Activated naive CD4-positive, alpha-beta T cell (primary cell): ENCODE measurements at places on chromosomes 16 and 17.

DNA sequence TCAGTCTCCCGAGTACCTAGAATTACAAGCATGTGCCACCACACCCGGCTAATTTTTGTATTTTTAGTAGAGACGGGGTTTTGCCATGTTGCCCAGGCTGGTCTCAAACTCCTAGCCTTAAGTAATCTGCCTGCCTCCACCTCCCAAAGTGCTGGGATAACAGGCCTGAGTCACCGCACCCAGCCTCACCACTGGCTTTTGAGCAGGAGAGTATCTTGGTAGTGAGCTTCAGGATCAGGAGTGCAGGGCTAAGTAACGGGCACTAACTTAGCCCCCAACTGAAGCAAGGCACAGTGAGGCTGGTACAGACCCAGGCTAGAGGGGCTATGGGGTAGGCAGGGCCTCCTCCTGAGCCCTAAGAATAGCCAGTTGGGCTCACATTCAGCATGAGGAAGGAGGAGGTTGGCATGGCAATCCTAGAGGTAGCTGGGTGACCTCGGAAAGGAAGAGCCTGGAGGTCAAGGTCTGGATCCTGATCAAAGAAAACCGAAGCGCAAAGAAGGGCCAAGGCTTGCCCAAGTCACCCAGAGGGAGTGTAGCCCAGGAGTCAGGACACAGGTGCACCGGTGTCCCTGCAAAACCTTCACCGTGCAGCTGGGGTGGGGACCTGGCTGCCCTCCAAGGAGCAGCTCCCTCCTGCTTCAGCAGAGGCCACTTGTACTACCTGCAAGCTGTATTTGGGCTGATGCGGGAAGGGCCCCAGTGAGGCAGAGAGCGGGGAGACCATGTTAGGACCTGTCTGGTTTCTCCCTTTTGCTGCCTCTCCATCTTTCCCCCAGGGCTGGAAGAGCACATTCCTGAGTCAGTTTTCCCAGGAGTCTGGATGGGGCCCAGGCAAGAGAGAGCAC, 1.3 kb upstream of the ADGRG5 start:
- no peak for DNase-seq

GRCh38 chr17:34665819-34666763, 86.7 kb downstream of the TMEM132E start:
- no peak for DNase-seq

DNA sequence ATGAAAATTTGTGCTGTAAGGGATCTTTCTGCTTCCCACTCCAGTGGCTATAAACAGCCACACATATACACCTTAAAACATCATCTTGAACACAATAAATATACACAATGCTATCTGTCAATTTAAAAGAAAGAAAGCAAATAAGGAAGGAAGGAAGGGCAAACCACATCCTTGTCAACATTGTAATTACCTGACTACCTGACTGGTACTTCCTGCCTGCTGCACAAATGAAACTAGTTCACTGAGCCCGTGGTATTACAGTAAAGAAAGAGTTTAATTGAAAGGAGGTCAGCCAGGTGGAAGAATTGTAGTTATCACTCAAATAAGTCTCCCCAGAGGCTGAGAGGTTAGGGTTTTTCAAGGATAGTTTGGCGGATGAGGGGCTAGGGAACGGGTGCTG, 344.4 kb upstream of the ASIC2 start:
- no peak for DNase-seq

GRCh38 chr16:50173316-50173715, 20.2 kb downstream of the TENT4B start:
- DNase-seq: no peak

DNA sequence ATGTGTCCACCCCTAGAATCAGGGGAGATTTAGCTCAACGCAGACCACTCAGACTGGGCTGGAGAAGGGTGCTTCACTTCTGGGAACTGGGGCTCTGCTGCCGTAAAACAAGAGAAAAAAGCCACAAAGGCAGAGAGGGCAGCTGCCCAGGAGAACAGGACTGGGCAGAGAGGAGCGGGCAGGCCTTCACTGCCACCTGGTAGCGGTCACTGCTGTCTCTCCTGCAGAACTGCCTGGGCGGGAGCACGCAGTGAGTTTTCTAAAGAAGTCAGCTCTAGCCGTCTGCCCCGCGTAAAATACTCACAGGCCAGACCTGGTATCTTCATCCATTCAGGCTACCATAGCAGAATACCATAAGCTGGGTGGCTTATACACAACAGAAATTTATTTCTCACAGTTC, 103.8 kb downstream of the AMFR start:
- no peak for DNase-seq

DNA sequence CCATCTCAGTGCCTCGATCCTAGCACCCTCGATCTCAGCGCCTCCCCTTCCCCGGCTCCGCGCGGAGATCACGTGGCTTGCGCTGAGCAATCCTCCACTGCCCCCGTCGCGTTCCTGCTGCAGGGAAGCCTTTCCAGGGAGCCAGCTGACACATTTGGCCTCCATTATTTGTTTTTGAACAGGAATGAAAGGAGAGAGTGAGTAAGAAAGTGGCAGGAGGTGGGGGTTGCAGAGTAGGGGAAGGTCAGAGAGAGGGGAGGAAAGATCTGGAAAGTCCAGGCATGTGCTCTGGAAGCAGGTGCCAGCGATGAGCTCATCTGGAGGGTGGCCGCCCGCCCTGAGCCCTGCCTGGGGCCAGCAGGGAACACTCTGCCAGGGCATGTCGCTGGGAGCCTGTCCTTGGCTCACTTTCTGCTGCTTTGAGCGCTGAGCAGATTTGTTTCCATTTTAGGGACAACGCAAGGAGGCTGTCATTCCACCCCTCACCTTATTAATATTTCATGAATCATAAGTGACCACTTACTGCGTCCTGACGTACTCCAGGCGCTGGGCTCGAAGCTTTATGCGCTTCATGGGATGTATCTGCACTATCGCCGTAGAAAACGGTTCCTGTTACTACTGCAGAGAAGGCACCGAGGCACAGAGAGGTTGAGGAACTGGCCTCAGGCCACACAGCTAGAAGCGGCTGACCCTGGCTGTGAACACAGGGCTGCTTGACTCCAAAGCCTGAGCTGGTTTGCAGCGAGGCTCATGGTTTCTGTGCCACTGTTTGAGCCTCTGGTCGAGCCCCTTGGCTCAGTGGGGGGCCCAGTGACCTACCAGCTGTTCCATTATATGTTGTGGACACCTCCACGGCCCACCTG, 283.1 kb downstream of the SEC14L1 start:
- DNase-seq: no peak

DNA sequence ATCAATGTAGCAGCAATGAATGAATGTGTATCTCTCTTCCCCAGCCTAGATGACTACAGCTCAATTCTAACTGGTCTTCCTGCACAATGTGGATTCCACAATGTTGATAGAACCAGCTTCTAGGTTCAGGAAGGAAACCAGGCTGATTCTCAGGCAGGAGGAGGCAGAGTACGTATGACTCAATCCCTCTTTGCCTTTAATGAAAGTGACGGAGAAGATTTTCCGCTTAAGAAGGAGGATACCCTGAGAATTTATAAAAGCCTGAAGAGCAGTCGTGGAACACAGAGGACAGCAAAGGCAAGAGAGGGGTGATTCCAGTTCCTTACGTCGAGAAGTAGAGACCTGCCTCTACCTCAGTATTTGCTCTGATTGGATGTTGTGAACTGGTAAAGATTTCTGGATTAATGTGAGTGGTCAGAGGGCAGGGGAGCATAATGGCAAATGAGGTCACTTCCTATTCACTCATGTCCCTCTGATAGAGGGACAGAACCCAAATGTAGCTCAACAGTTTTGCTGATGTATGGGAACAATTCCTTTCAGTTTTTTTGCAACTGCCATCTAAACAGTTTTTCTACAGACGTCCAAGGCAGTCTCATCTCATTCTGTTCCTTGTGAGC, 15.0 kb upstream of the SLC16A11 start:
- DNase-seq: no peak

GRCh38 chr17:614653-615546, 99.7 kb downstream of the VPS53 start:
- no peak for DNase-seq

- DNase-seq: no peak
Observed at GRCh38 chr17:38673707-38674013, 1.1 kb downstream of the EPOP start.
